Stimulated activated naive CD4-positive, alpha-beta T cell treated with Interleukin-2 at 50 U/mL for 16 hours (primary cell): ENCODE measurements at places on chromosomes 16 and 17.
A peak's percentile ranks its signal among the peaks of the same experiment; 100 is the strongest.

GRCh38 chr17:50584749-50585148 is 24.2 kb downstream of the CACNA1G start:
- no peak for DNase-seq

GRCh38 chr16:29644973-29645693 is 17.9 kb upstream of the SPN start:
- no peak for DNase-seq

DNA sequence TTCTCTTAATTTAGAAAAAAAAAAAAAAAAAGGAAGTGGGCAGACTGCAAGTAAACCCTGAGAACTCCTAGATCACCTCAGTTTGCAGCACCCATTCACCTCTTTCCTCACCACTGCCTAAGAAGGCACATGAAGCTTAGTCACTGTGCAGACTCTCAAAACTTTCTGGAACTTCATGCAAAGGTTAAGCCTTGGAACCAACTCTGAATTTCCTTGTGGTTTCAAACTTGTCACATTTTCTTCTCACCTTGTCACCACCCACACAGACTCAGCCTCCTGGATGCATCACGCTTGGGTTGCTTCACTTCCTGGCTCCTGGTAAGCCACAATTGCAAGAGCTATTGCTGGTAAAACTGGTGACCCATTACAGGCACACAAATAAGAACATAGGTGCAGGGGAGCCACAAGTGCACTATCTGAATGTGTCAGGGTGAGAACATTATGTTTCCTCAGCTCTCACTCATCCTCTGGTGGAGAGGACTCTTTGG is 15.0 kb upstream of the CPD start:
- DNase-seq, result peak; percentile 86

DNA sequence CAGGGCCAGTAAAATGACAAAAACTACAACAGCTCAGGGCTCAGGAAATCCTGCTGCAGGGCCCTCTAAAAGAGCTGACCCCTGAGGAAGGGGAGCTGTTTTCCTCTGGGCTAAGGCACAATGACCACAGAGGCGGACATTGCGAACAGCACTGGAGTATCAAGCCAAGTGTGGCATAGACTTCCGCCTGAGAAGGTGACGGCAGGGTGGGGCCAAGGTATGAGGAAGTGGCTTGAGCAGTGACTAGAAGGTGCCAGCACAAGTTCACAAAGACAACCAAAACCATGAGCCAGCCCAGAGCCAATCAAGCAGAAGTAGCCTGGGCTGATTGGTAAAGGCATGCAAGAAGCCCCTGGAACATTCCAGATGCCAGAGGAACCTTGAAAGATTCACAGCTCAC is 13.9 kb downstream of the ERN2 start:
- DNase-seq, result no peak

- DNase-seq, result no peak
Observed at GRCh38 chr17:2965621-2966595, 97.5 kb downstream of the OR1D5 start.

DNA sequence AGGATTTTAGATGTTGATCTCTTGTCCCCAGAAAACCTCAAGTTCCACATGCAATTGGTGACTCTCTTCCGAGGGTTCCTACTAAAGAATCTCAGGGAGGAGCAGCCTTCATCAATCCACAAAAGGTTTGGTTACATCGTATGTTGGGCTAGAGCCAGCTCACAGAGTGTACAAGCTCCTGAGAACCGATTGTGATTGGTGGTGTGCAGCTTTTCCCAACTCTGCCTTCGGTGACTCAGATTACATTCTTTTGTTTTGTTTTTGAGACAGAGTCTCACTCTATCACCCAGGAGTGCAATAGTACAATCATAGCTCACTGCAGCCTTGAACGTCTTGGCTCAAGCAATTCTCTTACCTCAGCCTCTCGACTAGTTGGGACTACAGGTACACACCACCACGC is 172.4 kb downstream of the PMP22 start:
- DNase-seq, result no peak

GRCh38 chr17:75270966-75271232 is at the start of gene MIF4GD:
MIF4GD (minus strand) TSS chr17:75271231; CDS start chr17:75270195, 1,036 bp downstream.
- DNase-seq, result no peak

- DNase-seq, result no peak
Observed at GRCh38 chr17:41296846-41297245, 5.8 kb downstream of the KRTAP29-1 start.

DNA sequence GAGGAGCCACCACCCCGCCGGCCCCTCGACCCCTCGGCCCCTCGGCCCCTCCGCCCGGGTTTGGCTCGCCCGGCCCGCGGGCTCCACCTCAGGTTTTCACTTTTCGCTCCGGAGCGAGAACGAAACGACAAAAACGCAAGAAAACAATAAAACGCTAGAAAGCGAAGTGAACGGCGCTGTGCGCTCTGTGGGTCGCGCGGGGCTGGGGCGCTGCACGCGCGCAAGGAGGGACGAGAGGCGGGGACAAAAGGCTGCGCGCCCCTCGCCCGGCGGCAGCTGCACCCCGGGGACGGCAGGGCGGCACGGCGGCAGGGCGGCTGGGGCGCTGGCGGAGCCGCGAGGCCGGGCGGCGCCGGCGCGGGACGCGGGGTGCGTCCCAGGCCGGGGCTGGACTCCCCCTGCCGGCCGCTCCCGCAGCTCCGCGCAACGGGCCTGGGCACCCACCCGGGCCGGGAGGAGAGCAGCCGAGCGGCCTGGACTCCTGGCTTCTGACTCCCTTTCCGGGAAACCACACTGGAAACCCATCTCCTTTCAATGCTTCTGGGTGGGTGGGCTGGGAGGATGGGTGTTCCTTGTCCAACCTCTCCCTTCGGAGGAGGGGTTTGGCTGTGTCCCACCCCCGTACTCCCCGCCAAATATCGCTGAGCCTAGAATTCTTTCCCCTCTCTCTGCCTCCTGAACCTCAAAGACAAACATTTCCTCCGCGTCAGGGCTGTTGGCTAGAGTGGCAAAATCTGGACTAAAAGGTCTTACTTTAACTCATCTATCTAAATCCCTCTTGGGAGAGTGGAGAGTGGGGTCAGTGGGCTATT is 9.9 kb downstream of the TBX2 start:
- no peak for DNase-seq
